ENCODE measurements at places on chromosomes 6 and 20. TPM values are rescaled to one million over a fixed set of nuclear protein-coding genes. Genes with fewer than 3 reads are reported as not detected.

DNA sequence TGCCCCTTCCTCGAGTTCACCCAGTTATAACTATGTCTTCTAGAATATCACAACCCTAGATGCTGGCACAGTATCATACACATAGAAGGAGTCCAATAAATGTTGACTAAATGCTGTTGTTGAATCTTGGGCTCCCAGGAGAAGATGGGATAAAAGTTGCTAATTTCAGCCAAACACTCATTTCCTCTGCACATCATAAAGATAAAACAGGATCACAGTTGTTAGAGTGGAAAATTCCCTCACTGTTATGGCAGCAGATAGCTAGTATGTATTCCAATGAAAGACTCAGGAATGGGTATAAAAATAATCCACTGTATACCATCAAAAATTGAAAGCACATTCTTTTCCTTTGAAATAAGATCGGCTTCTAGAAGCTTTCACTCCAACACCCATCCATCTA lies 294.9 kb upstream of the TSHZ2 start:
- DNase-seq: no peak

GRCh38 chr6:37127961-37128862 lies 41.7 kb upstream of the PIM1 start:
- peak; percentile 52 for DNase-seq

DNA sequence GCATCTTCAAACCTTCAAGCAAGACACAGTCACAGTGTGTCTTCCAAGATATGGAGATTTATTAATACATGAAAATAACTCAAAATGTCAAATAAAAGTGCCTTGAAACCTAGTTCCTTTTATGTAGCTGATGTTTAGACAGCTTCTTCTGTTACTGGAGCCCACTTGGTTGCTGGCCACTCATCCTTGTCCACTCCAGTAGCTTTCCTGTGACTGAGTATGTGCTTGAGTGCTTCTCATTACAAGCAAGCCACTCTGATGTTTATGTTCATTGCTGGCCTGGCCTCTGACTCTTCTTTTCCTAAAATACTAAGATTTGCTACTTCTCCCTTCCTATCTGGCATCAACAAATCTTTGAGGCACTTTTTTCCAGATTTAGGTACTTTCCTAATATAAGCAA lies 545.2 kb upstream of the MAN1A1 start:
- no peak for DNase-seq

HSPA1A gene
- total RNA-seq: 347 TPM

DNA sequence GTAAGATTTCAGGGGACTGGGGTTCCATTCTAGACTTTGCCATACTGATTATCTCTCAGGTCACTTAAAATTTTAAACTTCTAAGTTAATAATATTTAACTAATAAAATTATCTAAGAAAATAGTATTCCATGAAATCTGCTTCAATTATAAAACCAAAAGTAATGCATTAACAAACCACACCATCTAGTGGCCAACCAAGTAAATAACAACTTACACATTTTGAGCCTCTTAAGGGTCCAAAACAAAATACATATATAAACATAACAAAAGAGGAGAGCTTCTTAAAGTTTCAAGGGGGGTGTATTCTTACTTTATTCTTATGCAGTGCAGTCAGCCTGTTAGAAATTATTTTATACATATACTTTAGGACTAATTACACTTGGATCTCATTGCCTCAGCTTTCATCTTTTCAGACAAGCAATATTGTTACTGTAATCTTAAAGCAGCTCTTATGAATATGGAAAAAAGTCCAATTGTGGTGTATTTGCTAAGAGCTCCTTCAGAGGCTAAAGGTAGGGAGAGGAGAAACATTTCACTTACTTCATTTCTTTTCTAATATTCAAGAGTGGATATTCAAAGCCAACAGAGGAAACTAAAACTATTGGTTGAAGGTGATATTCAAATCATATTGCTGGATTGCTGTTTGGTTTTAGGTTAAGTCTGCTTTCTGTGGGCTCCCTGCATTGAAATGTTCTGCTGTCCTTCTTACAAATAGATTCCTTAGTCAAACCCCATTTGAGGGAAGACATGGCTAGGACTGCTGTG lies 199.7 kb upstream of the SIM1 start:
- no peak for DNase-seq

DNA sequence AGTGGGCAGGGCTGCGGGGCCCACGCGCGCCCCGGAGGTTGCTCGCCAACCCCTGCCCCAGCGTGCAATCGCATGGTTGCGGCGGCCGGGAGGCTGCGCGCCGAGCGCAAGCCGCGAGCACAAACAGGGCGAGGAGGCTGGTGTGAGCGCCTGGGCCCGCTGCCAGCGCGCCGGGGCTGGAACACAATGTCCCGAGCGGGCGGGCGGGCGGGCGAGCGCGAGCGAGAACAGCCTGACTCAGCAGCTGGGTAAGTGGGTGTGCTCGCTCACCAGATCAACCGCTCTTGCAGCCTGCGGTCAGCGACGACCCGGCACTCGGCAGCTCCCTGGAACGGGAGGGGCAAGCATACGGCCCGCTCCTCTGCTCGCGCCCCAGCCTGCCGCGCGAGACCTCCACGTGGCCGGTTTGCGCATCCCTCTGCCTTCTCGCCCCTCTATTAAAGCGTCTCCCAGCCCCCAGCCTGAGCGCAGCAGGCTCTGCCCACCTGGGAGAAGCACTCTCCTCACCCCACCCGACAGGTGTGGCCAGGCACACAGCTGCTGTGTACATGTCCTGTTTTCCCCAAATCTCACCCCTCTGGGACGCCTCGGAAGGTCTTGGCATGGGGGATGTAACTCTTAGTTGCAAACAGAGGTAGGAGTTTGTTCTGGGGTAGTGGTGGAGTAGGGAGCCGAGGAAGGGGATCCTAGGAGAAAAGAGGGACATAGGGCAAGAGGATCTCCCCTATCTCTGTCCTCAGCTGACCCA lies 8.7 kb upstream of the ARMC12 start:
- DNase-seq: peak; percentile 95

- DNase-seq: no peak
Measured at GRCh38 chr6:154757352-154758050, 24.3 kb downstream of the SCAF8 start.

GRCh38 chr6:91276315-91276714 lies 689.4 kb upstream of the MAP3K7 start:
- DNase-seq: no peak

RIN2 gene
- 88.7 TPM for total RNA-seq

- DNase-seq: no peak
Measured at GRCh38 chr6:14642842-14643241, 525.3 kb downstream of the CD83 start.

HLA-DQA1 gene
- 38.8 TPM for total RNA-seq

DNA sequence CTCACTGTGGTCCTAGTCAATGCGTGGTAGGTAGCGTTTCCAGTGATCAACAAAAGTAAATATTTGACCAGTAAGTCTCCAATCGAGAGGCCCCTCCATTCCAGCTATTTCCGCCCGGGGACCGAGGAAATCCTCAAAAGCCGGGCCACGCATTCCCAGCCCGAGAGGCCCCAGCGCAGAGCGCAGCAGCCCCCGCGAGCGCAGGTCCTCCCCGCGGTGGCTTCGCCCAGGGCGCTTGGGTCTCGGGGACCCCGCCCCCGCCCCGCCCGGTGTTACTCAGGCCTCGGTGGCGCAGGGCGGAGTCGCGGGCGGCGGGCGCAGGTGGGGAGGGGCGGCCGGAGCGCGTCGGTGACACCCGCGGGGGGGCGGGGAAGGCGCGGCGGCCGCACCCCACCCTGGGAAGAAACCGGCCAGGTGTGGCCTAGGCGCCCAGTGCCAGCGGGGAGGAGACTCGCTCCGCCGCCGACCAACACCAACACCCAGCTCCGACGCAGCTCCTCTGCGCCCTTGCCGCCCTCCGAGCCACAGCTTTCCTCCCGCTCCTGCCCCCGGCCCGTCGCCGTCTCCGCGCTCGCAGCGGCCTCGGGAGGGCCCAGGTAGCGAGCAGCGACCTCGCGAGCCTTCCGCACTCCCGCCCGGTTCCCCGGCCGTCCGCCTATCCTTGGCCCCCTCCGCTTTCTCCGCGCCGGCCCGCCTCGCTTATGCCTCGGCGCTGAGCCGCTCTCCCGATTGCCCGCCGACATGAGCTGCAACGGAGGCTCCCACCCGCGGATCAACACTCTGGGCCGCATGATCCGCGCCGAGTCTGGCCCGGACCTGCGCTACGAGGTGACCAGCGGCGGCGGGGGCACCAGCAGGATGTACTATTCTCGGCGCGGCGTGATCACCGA lies at the start of gene DSP:
Gene DSP (plus strand): TSS at position 497 of the 890 bp plus-strand sequence. CDS start 245 bp downstream, at position 742.
- DNase-seq: peak; percentile 78

CTCFL gene
- 0.17 TPM for total RNA-seq

GRCh38 chr6:4125933-4126864 lies 9.2 kb downstream of the ECI2 start:
- DNase-seq: no peak

DNA sequence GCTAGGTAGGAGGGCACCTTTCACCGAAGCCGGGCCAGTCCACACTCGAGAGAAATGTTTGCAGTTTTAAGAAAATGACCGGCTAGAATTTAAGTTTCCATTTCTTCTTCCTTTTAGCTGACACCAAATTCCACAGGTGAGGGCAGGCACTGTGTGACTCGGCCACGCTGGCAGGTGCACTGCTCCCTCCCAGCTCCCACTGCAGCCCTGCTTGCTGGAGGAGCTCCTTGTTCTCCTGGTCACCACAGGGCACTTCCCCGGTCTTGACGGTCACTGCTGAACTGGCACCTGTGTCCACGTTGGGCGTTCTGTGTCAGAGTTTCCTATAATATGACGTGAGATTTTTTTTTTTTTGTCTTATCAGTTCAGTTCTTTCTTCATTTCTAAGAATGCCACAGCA lies 3.6 kb upstream of the KIF25 start:
- DNase-seq: no peak

- DNase-seq: no peak
Measured at GRCh38 chr6:84771756-84772356, 7.5 kb upstream of the TBX18 start.

- DNase-seq: no peak
Measured at GRCh38 chr6:118476551-118476950, 71.5 kb upstream of the PLN start.

ADGRF1 gene
- 10.4 TPM for total RNA-seq

GRCh38 chr20:38200646-38201045 lies 35.6 kb upstream of the TGM2 start:
- DNase-seq: no peak

APOBEC2 gene
- not detected for total RNA-seq

DNA sequence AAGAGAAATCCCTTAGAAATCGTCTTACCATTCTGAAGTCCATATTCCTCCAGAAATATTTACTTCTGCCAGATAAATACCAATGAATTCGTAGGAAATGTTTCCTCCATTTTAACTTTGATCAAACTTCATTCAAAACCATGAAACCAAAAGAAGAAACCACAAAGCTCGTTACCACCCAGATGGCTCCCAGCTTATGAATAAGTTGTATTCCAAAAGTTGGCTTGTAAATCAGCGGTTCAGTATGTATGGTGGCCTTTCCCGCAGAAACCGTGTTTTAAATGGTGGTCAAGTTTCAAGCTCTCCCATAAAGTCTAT lies 73.6 kb upstream of the RIPOR2 start:
- DNase-seq: no peak

- DNase-seq: no peak
Measured at GRCh38 chr6:14025160-14025559, 92.4 kb upstream of the CD83 start.

PROKR2 gene
- not detected for total RNA-seq

FAM120B gene
- total RNA-seq: 38.9 TPM

GRCh38 chr6:52728394-52728793 lies 34.9 kb downstream of the GSTA2 start:
- no peak for DNase-seq
